ENCODE measurements at places on chromosomes 1 and 21.

- DNase-seq: no peak
Observed at GRCh38 chr1:81998165-81998564, 197.4 kb downstream of the ADGRL2 start.

GRCh38 chr1:67769633-67770256, 63.5 kb downstream of the GNG12 start:
- no peak for DNase-seq

DNA sequence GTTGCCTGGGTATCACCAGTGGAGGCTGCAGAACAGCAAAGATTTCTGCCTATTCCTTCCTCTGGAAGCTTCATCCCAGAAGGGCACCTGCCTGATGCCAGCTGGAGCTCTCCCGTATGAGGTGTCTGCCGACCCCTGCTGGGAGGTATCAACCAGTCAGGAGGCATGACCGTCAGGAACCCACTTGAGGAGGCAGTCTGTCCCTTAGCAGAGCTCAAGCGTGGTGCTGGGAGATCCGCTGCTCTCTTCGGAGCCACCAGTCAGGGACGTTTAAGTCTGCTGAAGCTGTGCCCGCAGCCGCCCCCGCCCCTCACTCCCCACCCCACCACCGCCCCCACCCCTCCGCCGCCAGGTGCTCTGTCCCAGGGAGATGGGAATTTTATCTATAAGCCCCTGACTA, 23.1 kb upstream of the HFM1 start:
- DNase-seq: no peak

GRCh38 chr1:5744341-5744740, 247.9 kb downstream of the NPHP4 start:
- no peak for DNase-seq

- no peak for DNase-seq
Observed at GRCh38 chr1:214018386-214019268, 30.9 kb downstream of the PROX1 start.

- DNase-seq: no peak
Observed at GRCh38 chr1:158181577-158181922, 855 bp downstream of the CD1D start.

GRCh38 chr1:52752484-52752826, 26.2 kb downstream of the ZYG11B start:
- DNase-seq: no peak

DNA sequence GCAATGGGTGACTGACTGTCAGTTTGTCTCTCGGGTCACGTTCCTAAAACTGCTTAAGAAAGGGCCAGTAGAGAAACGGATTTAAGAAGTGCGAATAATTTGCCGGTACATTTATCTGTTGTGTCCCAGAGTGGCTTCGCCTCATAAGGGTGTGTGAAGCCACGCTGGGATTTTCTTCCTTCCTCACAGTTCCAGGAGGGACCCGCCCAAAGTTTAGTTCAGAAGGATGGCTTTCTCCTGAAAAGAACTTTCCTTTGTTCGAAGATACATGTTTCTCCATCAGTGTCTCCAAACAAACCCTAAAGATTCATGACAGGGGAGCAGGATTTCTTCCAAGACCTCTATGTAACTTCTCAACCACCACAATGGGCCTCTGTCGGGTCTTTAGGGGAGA, 49.8 kb downstream of the ADAMTS1 start:
- no peak for DNase-seq

DNA sequence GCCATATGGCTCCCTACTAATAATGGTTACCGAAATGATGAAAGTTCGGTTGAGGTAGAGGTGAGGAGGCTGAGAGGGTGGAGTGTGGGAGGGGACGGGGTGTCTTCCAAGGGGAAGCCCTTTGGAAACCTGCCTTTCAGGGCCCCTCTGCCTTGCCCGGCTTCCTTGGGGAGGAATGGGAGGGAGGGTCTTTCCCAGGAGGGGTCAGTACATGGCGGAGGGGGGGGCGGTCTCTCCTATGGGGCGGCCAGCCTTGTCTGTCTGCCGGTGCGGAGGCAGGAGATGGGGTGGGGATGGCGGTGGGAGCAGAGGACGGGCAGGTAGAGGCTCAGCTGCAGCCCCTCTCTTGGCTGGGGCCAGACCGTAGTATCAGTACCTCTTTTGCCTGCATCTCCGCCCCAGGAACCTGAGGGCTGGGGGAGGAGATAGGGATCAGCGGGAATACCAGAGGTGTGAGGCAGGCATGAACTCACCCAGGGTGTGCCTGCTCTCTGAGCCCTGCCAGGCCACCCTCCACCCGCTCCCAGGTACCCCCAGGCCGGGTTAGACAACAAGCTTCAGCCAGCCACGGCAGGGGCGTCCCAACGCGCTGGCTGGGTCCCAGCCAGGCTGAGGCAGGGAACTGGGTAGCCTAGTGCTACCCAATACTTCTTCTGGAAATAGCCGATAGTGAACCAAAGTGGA, 79.4 kb upstream of the POU3F1 start:
- no peak for DNase-seq

GRCh38 chr21:38815060-38815405, 9.3 kb downstream of the ETS2 start:
- DNase-seq: no peak

GRCh38 chr1:41501581-41501980, 17.1 kb upstream of the EDN2 start:
- DNase-seq: no peak

DNA sequence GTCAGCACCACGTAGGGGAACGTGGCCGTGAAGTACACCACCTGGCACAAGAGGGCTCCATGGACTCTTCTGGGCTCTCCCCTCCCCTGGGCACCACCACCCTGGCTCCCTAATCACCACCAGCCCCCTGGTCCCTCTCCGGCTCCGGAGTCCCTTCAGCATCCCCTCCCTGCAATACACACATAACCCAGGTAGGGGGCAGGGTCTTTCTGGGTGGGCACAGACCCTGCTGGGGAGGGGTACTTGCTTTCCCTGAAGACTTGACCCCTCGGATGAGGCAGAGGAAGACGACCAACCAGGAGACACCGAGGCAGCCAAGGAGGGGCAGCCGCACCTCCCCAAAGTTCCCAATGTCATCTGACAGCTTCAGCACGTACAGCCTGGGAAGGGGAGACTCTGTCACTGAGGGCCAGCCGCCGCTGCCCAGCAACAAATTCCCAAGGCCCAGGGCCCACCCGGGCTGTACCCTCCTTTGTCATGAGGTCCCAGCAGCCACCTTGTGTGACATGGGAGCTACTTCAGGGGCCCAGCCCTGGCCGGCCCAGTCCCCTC, 11.3 kb downstream of the CCDC24 start:
- no peak for DNase-seq

GRCh38 chr21:44706026-44706705, 5.2 kb downstream of the TSPEAR start:
- no peak for DNase-seq

GRCh38 chr1:7557301-7557891, 213.7 kb upstream of the VAMP3 start:
- DNase-seq: no peak

DNA sequence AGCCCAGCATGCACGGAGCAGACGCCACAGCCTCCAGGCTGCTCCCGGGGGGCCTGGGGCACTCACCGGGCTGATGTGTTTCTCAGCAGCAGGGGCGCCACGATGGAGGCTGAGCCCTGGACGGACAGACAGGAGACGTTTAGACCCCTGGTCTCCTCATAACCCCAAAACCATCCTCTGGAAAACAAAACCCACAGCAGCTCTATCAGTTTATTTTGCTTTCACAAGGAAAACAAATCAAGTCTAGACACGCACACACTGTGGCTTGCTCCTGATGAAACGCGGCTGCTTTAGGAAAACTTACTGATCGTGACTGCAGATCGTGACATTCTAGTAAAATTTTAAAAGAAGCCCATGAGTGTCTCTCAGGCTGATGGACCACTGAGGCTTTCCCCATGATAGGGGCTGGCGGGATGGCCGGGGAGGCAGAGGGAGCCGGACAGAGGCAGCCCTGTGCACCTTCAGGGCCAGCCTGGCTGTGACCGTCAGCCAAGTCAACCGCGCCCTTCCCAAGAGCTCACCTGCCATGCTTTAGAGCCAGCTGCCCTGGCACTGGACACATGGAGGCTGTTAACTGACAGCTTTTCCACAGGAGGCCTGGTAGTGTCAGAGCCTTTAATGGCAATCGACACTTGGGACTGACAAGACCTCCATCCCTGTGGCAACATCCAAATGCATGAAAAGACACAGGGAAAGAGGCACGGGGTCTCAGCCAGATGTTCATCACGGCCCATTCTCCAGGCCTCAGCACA, 5.2 kb downstream of the POFUT2 start:
- no peak for DNase-seq

DNA sequence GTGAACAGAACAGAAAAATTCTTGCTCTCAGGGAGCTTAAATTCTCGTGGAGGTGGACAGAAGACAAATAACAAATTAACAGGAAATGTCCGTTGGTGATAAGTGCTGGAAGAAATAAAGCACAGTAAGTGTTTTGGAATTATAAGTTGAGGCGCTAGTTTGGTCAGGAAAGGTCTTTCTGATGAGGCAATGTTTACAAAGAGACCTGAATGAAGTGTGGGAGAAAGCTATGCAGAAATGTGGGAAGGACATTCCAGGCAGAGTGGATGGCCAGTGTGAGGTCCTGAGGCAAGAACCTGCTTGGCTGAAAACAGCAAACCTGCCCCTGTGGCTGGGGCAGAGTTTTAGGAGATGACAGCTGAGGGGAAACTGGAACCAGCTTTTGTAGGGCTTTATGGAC, 23.3 kb downstream of the NGF start:
- DNase-seq: no peak

DNA sequence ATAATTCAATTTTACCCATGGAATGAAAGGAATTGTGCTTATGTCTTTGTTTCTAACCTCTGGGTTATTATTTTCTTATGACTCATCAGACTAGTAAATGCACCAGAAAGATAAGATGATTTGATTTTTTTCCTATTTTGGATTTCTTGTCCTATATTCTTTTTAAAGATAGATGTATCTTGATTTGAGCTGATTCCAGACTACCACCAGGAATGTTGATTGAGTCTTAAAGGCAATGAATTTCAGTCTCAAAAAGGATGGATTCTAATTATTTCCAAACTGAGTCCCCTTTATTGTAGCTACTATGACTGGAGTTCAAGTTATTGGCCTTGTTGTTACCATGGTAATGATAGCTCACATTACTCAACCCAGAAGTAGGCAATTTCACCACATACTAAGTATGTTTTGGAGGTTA, 95.8 kb upstream of the RGS4 start:
- no peak for DNase-seq

DNA sequence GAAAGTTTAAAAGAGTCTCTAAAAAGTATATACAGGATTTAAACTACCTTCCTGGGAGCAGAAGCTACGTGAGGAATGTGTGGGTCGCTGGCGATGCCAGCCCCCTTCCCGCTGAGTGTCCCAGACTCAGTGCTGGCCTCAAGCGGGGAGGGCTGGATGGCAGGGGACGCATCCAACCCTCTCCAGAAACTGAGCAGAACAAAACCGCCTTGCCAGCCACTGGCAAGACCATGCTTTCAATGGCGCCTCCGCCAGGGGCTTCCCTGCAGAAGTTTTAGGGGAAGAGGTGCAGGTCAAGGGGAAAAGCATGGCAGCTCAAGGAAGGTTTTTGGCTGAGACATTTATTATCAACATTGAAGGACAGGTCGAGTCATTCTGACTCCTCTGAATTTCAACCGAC, 26.1 kb downstream of the NADK start:
- DNase-seq: no peak

- DNase-seq: no peak
Observed at GRCh38 chr1:31712630-31713029, 8.8 kb upstream of the COL16A1 start.

DNA sequence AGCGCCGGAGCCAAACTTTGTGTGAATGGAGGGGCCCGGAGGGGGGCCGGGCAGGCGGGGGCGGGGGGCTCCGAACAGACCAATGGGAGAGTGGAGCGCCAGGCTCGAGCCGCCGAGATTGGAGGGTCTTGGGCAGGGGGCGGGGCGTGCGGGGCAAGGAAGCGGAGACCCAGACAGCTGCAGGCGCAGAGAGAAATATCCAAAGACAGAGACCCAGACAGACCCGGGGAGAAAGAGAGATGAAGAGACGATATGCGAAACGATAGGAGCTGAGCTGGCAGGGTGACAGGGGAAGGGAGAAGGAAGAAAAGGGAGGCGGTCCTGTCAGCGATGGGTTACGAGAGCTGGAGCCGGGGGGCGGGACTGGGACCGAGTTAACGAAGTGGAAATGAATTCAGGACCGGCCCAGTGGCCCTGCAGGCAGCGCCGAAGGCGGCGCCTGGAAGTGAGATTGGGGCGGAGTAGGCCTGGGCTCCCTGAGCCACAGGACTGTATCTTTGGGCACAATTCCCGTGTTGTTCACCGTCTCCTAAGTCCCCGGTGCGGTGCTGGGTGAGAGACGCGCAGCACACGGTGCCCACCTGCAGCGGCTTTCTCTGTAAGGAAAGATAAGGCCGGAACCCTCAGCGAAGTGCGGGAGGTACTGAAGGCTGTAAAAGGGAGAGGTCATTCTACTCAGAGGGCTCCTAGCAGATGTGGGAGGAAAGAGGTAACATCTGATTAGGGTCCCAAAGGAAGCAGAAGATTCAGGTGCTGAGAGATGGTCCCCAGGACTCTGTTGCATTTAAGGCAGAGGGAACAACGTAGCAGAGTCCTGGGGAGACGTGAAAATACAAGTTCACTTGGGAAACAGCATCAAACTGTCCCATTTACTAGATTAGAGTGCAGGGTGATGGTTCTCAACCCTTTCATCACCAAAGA, 543 bp upstream of the KCNJ10 start:
- DNase-seq: peak; percentile 71

- peak; percentile 40 for DNase-seq
Observed at GRCh38 chr21:14116080-14116481, 94.7 kb downstream of the LIPI start.

DNA sequence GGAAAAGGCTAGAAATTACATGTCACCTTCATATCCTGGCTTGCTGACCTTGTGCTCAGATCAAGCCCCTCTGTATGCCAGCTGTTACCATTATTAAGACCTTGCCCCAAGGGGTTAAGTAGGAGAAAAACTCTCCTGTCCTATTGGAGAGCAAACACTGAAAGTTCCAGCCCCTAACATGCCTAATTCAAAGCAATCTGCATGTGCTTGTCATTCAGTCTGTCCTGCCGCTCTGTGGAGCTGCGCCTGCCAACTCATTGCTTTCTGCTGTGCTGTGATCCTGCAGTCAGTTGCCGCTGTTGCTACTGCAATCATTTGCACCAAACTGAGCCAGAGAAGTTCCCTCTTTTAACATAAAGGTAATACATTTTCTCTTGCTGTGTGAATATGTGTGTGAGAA, 113.4 kb downstream of the DISP1 start:
- no peak for DNase-seq

- DNase-seq: no peak
Observed at GRCh38 chr1:182032251-182032650, 29.3 kb downstream of the ZNF648 start.

Measured in stimulated activated effector memory CD8-positive, alpha-beta T cell treated with anti-CD3 and anti-CD28 coated beads, Interleukin-12 subunit alpha, Interleukin-12 subunit beta, amount 100 ng/mL, for 72 hours (primary cell).